ENCODE measurements at places on chromosomes 5 and 9.

DNA sequence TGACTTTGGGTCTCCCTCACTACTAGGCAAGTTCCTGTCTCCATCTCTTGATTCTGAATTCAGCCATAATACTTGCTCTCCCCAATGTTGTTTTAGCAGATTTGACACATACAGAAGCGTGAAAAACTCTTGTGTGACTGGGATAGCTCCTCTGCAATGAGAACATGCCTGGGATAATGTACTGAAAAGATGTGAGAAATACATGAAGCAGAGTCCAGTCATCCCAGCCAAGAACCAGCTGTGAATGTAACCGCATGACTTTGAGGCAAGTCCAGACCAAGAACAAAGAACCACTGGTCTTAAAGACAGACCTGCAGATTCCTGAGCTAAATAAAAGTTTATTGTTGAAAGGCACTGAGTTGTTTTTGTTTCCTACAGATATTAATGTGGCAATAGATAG, 135.0 kb downstream of the NMUR2 start:
- DNase-seq: no peak

GRCh38 chr5:56848206-56848605, 32.9 kb downstream of the MAP3K1 start:
- no peak for DNase-seq

- DNase-seq: no peak
Measured at GRCh38 chr5:123754908-123755307, 242.9 kb downstream of the CSNK1G3 start.

GRCh38 chr9:131781069-131781468, 41.2 kb upstream of the RAPGEF1 start:
- DNase-seq: no peak

- DNase-seq: no peak
Measured at GRCh38 chr9:92353051-92353450, 27.3 kb downstream of the CENPP start.

- no peak for DNase-seq
Measured at GRCh38 chr5:172727551-172727950, 43.4 kb downstream of the DUSP1 start.

GRCh38 chr9:106757514-106757913, 105.5 kb upstream of the ZNF462 start:
- no peak for DNase-seq

GRCh38 chr5:91224969-91225368, 158.1 kb downstream of the ARRDC3 start:
- DNase-seq: no peak

DNA sequence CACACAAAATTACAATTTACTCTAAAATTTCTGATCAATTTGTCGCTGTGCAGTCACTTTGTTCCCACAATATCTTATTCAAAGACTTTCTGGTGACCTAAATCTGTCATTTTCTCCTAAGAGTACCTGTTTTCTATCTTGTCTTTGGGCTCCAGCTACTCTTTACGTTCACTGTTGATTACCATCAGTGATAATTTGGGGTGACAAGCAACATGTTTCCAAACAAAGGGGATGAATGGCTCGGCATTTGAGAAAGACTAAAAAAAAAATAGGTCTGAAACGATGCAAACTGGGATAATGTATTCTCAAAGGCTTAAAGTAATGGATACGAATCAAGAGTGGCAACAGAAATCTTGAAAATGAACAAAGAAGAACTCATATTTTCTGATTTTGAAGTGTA, 205.2 kb upstream of the DAB2 start:
- DNase-seq: no peak

DNA sequence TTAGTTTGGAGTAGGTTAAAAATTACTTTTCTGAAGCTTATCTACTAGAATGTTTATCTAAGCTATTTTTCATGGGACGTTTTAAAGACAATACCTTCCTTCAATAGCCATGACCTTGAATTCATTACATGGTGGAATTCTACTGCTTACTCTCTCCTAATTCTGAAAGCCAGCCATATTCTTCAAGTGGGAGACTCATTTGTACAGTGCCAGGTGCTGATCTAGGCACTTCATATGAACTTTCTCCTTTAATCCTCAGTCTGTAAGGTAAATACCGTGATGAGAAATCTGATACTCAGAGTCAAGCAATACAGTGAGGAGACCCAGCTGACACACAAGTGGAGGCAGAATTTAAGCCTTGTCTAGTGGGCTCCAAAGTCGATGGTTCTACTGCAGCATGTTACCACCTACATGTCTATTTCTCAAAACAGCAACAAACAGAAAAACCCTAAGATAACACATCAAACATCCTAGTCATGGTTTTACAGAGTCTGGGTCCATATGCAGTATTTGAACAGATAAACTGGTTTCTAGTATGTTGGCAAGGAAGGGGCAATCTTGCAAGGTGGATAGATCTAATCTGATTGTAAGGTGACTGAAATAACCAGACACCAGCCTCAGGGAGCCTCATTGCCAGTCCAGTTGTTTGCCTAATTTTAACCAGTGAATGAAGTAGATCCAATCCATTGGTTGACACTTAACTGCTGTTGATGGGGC, 243.7 kb downstream of the PIK3R1 start:
- no peak for DNase-seq

GRCh38 chr5:36820900-36821299, 55.7 kb upstream of the NIPBL start:
- no peak for DNase-seq

DNA sequence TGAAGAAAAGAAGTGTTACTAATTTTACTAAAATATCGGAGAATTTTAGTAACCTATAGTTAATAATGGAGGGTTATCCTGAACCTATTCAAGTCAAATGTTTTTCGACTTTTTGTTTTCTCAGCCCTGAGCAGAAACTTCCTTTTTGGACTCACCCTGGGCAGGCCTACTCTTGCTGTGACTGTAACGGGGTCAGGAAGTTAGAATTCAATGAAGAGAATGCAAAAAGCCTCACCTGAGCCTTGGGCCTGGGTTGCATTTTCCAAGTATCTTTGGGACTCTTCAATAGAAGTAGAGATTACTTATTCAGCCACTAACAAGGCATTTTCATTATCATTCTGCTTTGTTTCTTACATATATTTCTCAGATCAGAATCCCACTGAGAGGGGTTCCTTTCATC, 405.3 kb downstream of the TLR4 start:
- no peak for DNase-seq

DNA sequence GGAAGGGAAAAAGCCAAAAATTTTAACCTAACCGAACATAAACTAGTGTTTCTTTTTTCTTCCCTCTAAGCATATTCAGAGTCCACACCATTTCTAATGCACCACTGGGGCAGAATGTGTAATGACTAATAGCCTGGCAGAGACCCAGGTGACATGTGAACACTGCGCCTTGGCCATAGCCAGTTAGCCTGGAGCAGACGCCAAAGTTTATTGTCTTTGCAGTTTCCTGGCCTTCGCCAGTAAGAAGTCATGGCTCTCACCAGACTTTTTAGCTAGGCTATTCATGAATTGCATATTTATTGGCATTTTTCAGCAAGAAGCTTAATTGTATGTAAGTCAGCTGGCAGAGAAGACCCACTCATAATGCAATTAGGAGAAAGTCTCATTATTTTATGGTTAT, 182.8 kb upstream of the SLC27A6 start:
- DNase-seq: no peak

DNA sequence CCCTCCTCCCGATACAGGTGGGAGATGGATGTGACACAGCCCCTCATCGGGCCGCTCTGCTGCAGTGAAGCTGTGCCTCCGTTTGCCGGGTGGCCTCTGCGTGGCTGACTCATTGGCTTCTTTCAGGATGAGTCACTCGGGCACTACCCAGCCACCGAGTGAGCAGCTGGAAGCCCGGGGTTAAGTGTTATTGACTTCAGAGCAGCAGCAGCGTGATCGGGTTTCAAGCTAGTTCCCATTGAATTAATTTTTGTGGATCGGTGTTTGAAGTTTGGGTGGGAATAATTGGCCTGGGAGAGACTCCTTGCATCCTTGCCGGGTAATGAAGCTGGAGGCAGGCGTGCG, 266.4 kb upstream of the IRX4 start:
- no peak for DNase-seq

DNA sequence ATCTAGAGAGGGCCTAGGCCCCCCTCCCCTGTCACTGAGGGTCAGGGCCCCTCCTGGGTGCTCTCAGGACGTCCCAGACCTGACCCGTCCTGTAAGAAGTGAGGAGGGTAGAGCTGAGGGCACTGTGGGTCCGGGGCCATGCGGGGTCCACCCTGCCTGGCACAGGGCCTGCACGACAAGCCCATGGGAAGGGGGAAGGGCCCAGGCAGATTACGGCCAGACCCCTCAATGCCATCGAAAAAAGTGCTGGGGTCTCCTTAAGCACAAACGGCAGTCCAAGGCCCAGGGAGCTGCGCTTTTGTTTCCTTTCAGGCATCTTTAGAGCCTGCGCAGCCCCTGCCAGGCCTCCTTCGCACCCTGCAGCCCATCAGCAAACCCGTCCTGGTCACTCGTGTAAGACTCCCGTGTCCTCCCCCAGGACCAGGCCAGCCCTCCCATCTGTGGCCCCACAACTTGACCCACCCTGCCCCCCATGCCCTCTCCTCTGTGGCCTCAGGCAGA, 4.4 kb upstream of the EXOC3 start:
- no peak for DNase-seq

- no peak for DNase-seq
Measured at GRCh38 chr5:79151942-79152671, 40.5 kb downstream of the BHMT start.

DNA sequence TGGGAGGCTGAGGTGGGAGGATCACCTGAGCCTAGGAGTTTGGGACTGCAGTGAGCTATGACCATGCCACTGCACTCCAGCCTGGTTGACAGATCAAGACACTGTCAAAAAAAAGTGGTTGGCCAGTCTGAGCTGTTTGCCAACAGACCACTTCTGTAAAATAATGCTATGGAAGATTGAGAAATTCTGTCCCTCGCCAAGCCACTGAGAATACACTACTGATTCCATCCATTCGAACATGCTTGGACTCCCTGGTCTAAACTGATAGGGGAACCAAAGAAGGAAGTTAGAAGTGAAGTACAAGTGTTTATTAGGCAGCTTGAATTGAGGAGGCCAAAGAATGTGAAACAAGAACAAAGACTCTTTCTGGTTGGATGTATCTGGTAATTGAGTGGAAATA, 27.2 kb downstream of the ENC1 start:
- DNase-seq: no peak

- no peak for DNase-seq
Measured at GRCh38 chr5:53259176-53259575, 149.6 kb upstream of the MOCS2 start.

GRCh38 chr9:137593176-137593575, 2.9 kb upstream of the ZMYND19 start:
- no peak for DNase-seq

- DNase-seq: no peak
Measured at GRCh38 chr9:131876486-131876885, 136.6 kb upstream of the RAPGEF1 start.

- no peak for DNase-seq
Measured at GRCh38 chr9:18610956-18611355, 137.0 kb downstream of the ADAMTSL1 start.

DNA sequence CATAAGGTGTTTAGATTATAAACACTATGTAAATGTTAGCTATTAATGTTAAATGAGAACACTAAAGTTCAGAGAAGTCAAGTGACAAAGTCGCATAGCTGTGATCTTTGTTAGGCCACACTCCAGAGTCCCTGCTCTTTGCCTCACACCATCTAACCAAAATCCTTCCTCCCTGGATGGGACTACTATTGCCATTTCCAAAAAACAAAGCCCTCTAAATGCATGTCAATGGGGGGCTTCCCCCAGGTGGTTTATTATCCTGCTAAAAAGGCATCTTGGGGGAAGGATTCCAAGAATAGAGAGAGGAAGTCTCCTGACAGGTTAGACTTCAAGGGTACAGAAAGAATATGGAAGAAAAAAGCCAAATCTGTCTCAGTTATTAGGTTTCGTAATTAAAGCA, 10.4 kb downstream of the NR6A1 start:
- no peak for DNase-seq

GRCh38 chr5:15446552-15446951, 53.4 kb upstream of the FBXL7 start:
- no peak for DNase-seq

DNA sequence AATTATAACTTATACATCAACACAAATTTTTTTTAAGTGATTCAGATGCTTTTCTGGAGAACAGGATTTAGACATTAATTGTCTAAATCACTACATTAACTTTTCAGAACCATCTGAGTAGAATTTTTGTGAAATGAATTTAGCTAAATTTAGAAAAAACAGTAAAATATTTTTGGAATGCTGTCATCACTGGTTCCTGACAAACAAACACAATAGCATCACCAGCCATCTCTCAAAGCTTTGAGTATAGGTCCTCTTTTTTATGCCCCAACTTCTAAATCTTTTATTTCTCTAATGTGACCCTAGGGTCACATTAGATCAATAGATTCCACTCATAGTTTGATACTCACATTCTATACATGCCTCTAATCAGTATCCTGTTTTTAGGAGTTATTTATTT, 104.6 kb downstream of the PRR16 start:
- no peak for DNase-seq

DNA sequence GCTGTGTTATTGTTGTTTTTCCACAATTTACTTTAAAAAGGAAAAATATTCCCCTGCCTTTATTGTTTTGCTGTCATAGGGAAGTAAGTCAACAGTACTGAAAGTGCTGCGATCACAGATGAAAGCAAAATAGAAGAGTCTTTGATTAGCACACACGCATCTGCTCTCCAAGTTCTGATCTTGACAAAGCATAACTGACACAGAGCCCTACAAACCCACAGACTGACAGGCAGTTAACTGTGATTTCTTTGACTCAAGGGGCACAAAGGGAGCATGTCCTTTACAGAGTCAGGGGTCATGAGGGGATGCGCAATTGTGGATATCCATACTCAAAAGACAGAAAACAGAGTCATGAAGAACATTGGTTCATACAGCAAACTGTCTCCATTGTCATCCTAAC, 123.7 kb downstream of the SNCAIP start:
- no peak for DNase-seq

DNA sequence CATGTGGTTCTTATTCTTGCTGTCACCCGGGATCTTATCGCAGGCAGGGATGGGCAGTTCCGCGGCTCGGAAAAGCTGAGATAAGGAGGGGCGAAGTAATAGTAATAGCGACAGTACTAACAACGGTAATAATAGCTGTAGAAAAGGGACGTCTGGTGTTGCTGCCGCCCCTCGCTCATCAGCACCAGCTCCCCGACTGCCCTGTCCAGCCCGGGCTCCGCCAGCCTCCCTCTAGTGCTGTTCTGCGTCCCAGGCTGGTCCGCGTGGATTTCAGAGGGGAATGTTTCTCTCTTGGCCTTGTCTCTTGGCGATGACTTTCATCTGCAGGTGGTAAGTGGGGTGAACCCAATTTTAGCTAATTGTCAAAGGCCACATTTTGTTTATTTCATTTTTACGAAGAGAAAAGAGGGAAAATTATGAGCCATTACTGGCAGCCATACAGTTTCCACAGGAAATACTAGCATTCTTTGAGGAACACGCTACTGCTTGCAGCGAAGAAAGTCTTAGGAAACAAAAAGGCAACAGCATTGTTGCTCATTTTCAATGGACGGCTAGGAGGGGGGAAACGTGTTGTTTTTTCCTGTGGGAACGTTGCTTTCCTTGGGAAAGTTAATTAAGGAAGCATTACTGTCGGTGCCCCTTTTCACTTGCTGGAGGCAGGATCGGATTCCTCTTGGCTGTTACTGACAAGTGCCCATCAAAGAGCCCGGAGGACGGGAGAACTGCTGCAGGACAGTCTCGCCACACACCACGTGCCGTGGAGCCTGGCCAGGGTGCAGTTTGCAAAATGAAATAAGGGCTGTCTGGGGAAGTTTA, 762 bp downstream of the SNCAIP start:
- no peak for DNase-seq

- DNase-seq: no peak
Measured at GRCh38 chr9:90727488-90727887, 74.1 kb upstream of the SYK start.

Data from thymus (tissue), 14 donors.